ENCODE measurements at places on chromosomes 1 and 21. TPM values are rescaled to one million over a fixed set of nuclear protein-coding genes. Genes with fewer than 3 reads are reported as not detected.

HES3 gene
- polyA plus RNA-seq: 105 TPM

RNF207 gene
- 15.9 TPM for polyA plus RNA-seq

ETV3 gene
- polyA plus RNA-seq: 7.0 TPM

ADAMTSL4 gene
- polyA plus RNA-seq: 5.9 TPM

BARHL2 gene
- not detected for polyA plus RNA-seq

SPOCD1 gene
- polyA plus RNA-seq: 4.2 TPM

SPRR2G gene
- not detected for polyA plus RNA-seq

SMCP gene
- polyA plus RNA-seq: not detected

C1QC gene
- not detected for polyA plus RNA-seq

CALML6 gene
- 0.96 TPM for polyA plus RNA-seq

TDRD5 gene
- polyA plus RNA-seq: 0.22 TPM

RBP7 gene
- 2.7 TPM for polyA plus RNA-seq

DIRAS3 gene
- polyA plus RNA-seq: 0.13 TPM

CFAP57 gene
- polyA plus RNA-seq: 0.36 TPM

CHAF1B gene
- 11.0 TPM for polyA plus RNA-seq

LCE2B gene
- polyA plus RNA-seq: not detected

ZNF669 gene
- polyA plus RNA-seq: 3.8 TPM

SYT11 gene
- 7.2 TPM for polyA plus RNA-seq

CREG1 gene
- polyA plus RNA-seq: 29.8 TPM

FAM167B gene
- 4.2 TPM for polyA plus RNA-seq

RGS1 gene
- polyA plus RNA-seq: not detected

MECR gene
- 24.2 TPM for polyA plus RNA-seq

EFHD2 gene
- polyA plus RNA-seq: 30.8 TPM

CACNA1E gene
- polyA plus RNA-seq: 0.98 TPM

CELA2B gene
- not detected for polyA plus RNA-seq

FOXD2 gene
- polyA plus RNA-seq: not detected

CYP4B1 gene
- polyA plus RNA-seq: 0.08 TPM

VPS13D gene
- 10.9 TPM for polyA plus RNA-seq

EPHX1 gene
- 47.6 TPM for polyA plus RNA-seq

TSPAN1 gene
- polyA plus RNA-seq: 0.05 TPM

SIM2 gene
- polyA plus RNA-seq: 0.05 TPM

KLF17 gene
- polyA plus RNA-seq: not detected

EFNA1 gene
- polyA plus RNA-seq: 14.6 TPM

LRRIQ3 gene
- polyA plus RNA-seq: 0.08 TPM

FAM43B gene
- 0.88 TPM for polyA plus RNA-seq

TSTD1 gene
- 314 TPM for polyA plus RNA-seq

RIPPLY3 gene
- 2.2 TPM for polyA plus RNA-seq

RPTN gene
- polyA plus RNA-seq: not detected

OXCT2 gene
- 2.6 TPM for polyA plus RNA-seq

DDR2 gene
- polyA plus RNA-seq: 1.00 TPM

S100A5 gene
- polyA plus RNA-seq: not detected

PCP4L1 gene
- polyA plus RNA-seq: 0.41 TPM

ABCA4 gene
- polyA plus RNA-seq: 0.06 TPM

DNAI4 gene
- 0.32 TPM for polyA plus RNA-seq

HLX gene
- polyA plus RNA-seq: 0.17 TPM

ADCY10 gene
- polyA plus RNA-seq: 0.02 TPM

C4BPB gene
- not detected for polyA plus RNA-seq

SELENBP1 gene
- 32.4 TPM for polyA plus RNA-seq

ADAMTS1 gene
- polyA plus RNA-seq: 14.1 TPM

SLC45A3 gene
- polyA plus RNA-seq: 19.7 TPM

CCDC190 gene
- not detected for polyA plus RNA-seq

UBQLN4 gene
- polyA plus RNA-seq: 52.0 TPM

ERICH3 gene
- polyA plus RNA-seq: not detected

All from H1 (cell line).